ENCODE measurements at places on chromosomes 2 and 18.

DNA sequence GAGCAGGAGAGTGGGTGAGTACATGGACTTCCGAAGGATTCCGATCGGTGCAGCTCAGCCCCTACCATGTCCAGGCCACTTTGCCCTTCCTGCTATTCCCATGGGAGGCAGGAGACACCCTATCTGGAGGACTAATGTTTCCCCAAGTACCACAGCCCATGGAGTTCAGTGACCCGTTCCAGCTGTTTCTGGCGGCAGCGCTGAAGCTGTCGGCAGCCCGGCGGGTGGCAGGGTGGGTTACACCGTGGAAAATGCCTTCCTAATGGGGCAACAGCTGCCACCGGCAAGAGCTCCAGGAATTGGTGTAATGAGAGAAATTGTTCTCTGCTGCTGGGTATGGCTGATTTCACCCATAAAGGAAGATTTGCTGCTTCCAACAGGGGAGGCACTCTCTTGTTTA is 98.3 kb downstream of the MYCN start:
- no peak for DNase-seq

DNA sequence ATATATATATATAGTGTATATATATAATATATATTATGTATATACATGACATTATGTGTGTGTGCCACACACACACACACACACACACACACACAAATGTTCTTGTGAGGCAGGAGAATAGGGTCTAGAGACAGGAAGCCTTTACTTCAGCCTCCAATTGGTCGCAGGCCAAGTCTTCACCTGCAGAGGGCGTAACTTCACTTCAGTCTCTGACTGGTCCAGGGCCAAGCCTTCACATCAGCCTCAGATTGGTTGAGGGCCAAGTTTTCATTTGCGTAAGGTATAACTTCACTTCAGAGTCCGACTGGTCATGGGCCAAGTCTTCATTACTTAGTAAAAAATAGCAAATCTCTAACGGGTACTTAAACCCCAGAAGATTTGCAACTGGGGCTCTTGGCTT is 13.2 kb upstream of the SS18 start:
- peak; percentile 3 for DNase-seq

- DNase-seq: no peak
These were observed 20.9 kb downstream of the THNSL2 start for GRCh38 chr2:88190808-88191721.

- no peak for DNase-seq
These were observed 99.5 kb upstream of the LMAN1 start for GRCh38 chr18:59458575-59458974.

DNA sequence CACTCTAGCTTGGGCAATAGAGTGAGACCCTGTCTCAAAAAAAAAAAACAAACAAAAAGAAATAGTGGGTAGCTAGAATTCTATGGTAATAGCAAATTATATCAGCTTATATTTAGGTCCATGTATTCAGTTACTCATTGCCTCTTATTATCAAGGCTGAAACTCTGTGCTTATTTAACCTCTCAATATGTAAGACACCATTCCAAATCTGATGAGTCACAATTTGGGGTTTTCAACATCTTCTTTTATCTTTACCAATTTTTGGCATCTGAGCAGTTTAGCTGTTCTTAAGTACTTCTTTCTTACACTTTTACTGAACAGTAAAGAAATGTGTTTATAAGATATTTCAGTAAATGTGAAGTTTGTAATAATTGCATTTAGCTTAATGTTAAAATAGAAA is 69.3 kb downstream of the TTC27 start:
- DNase-seq: no peak

- no peak for DNase-seq
These were observed 38.5 kb downstream of the TSHZ1 start for GRCh38 chr18:75249175-75249518.

DNA sequence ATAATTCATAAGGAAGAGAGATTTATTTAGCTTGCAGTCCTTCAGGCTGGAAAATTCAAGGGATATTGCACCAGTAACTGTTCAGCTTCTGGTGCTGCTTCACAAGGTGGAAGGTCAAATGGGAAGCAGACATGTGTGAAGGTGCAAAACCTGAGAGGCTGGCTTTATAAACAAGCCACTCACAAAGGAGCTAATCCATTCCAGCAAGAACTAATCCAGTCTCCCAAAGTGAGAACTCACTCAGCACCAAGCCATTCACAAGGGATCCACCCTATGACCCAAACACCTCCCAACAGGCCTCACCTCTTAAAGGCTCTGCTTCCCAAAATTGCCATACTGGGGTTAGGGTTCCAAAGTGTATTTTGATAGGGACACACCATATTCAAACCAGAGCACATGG is 1018.4 kb upstream of the ACVR2A start:
- no peak for DNase-seq

GRCh38 chr18:48803951-48804855 is 146.6 kb downstream of the SMAD7 start:
- no peak for DNase-seq

- DNase-seq: no peak
These were observed 4.7 kb upstream of the GLS start for GRCh38 chr2:190875891-190876290.

- DNase-seq: no peak
These were observed 243.6 kb downstream of the ZNF407 start for GRCh38 chr18:74841248-74841647.

DNA sequence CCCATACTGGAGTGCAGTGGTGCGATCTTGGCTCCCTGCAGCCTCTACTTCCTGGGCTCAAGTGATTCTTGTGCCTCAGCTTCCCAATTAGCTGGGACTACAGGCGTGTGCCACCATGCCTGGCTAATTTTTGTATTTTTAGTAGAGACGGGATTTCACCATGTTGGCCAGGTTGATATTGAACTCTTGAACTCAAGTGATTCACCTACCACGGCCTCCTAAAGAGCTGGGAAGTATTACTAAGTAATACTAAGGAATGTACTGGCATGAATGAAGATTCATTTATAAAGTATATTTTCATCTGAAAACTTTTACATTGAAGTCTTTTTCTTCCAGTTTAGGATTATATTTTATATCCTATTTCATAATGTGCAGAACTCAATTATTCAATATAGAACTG is 38.1 kb downstream of the NUP35 start:
- no peak for DNase-seq

GRCh38 chr2:10338270-10339188 is 35.8 kb downstream of the HPCAL1 start:
- DNase-seq: no peak

DNA sequence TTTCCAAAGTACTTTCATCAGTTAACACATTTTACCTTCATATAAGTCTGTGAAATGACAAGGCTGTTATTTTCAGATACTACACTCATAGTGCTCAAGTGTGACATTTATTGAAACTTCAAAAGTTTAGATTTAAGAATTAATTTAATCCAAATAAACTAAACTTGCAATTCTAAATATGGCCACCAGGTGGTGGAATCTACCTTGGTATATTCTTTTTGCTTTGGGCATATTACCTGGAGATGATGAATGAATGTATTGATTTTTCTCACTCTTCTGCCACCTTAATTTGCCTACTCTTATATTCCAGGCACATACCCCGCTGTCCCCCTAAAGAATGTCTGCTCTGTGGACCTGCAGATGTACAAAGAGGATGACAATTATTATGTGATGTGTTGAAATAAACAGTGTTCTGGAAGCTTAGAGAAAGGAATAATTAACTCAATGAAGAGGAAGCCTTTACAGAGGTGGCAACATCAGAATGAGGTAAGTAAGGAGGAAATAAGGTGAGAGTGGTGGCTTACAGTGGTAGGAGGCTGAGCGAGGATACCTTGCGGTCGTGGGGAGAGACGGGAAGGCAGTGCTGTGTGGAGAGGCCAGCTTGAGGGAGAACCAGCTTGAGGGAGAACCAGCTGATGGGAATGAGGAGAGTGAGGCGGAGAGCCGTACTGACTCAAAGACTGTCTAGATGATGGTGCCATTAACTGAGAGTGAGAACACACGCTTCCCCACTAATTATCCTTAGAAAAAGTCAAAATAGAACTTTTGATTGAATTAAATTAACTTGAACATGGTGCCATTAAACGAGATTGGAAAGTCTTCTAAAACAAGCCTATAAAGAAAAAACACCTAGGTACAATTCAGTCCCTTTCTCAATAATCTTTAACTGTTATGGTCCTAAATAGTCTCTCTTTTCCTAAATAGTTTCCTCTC is 179.5 kb downstream of the CELF4 start:
- DNase-seq: no peak

DNA sequence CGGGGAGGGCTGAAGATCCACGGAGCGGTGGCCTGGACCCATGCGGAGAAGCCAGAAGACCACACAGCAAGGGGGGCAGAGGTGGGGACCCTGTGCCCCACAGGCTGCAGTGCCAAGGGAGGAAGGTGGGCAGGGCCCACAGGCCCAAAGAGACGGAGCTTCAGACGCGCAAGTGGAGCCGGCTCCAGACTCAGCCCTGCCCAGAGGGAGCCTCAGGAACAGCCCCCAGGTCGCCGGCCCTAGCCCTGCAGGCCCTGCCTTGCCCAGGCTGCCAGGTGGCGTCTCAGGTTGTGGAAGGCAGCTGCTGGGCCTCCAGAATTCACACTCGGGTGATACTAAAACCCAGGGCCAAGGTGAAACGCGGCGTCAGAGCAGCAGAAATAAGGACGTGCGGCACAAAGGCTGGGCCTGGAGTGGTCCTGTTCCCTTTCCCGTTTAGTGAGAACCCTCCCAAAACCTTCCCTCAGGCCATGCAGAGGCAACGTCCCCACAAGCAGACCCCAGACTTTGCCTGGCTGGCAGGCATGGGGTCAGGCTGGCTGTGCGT is 36.8 kb downstream of the SLC66A2 start:
- no peak for DNase-seq

GRCh38 chr2:30366199-30366691 is 80.8 kb upstream of the LCLAT1 start:
- no peak for DNase-seq

GRCh38 chr2:107772353-107772752 is 54.3 kb upstream of the RGPD4 start:
- DNase-seq: no peak

- no peak for DNase-seq
These were observed 36.5 kb downstream of the RHOB start for GRCh38 chr2:20483194-20483895.

DNA sequence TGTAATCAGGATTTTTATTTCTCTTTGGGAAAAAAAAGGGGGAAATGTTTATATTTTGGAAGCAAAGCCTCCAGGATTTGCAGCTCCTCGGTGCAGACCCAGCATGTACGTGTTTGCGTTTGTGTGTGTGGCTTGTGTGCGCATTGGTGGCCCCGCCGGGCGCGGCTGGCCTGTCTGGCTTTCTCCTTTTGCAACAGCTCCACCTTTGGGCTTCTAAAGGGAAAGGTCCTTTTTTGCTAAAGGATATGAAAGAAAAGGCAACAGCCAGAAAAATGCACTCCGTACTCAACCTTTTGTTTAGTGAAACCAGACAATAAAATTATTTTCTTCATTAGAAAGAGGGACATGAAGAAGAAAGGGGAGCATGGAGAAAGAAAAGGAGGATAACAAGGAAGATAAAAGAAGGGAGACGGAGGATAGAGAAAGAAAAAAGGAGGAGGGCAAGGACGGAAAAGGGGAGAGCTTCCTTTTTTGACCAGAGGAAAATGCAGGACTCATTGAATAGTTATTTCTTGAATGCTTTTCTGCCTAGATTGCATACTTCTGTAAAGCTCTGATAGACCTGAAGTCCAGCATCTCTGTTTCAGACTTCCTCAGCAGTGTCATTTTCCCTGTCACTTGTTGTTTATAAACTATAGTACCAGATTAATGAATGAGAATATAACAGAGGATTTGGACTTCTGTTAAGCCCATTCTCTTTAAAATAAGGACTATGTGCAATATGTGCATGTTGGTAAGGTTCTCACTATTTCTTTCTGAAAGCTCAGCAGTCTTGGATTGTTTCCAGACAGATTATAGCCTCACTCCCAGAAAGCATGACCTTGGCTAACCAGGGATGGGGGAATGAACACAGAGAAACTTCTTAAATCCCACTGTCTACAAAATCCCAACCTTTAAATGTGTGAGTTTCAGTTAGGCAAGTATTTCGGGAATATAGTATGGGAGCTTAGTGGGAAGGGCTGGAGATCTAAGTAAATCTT is 563.1 kb upstream of the PIK3C3 start:
- peak; percentile 69 for DNase-seq

- no peak for DNase-seq
These were observed 3.6 kb downstream of the GPC1 start for GRCh38 chr2:240438810-240439697.

DNA sequence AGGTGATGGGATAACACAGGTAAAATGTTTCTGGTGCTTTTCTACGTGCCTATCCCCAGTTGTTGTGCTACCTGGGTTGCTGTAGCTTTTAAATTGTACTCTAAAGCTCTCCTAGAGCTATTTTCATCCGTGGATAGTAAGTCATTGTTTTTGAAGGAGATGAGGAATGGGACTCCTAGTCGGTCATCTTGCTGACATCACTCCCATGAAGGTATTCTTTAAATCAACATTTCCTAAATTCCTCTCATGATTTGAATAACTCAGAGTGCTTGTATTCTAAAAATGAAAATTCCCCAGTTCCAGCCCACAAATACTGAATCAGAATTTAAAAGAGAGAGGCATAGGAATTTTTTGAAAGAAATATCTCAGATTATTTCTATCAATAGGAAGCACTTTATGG is 44.3 kb downstream of the CCDC148 start:
- DNase-seq: no peak

GRCh38 chr2:237892478-237892877 is 33.1 kb downstream of the RAMP1 start:
- no peak for DNase-seq

GRCh38 chr18:11369556-11369955 is 220.2 kb upstream of the PIEZO2 start:
- no peak for DNase-seq

GRCh38 chr2:12363569-12363968 is 353.2 kb upstream of the TRIB2 start:
- DNase-seq: no peak

DNA sequence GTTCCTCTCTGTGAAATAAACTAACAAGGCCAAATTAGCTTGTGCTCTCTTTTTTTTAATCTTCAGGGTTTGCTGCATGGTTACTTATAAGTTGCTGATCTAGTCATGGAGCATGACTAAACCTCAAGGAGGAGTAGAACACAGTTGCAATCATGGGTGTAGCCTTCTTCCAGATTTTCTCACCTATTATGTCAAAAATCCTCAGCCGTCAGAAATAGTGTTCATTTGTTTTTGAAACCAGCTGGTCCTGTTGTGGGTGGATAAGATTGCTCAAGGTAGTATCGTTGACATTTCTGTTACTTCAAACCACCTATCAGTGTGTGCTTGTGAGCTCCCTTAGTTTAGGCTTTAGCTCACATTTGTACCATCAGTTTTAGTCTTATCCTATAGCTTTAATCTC is 11.2 kb downstream of the RELCH start:
- DNase-seq: no peak

- DNase-seq: no peak
These were observed 13.1 kb upstream of the DGUOK start for GRCh38 chr2:73913414-73914054.

DNA sequence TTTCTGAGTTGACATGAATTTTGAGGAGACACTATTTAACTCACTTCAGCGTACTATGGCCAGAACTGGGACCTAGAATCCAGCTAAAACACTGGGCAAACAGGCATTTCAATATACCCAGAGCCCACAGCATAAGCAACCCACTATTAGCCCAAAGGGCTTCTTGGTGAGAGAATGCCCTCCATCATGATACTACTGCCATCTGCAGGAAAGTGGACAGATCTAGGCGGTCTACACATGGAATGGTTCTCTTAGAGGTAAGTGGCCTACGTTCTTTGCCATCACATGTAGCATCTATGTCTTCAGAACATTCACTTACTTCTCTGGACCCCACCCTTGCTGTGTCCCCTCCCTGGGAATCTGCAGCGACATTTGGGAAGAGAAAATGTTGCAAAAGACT is 181.3 kb upstream of the LINC00305 start:
- DNase-seq: no peak
